Activated T-helper 17 cell treated with anti-CD3 and anti-CD28 coated beads, Interleukin-2, amount 50 U/mL, for 72 hours (primary cell): ENCODE measurements at places on chromosomes 3 and 15.

- H3K27ac ChIP-seq = no peak overlapping the region
- no peak for ATAC-seq
- H3K4me3 ChIP-seq = no peak overlapping the region
- H3K27me3 ChIP-seq = peaks cover 39% of the 10 kb centered on the region
Measured at GRCh38 chr3:64685800-64686445, 1.9 kb downstream of the ADAMTS9 start.

GRCh38 chr3:16935781-16936180, 51.0 kb downstream of the PLCL2 start:
- H3K4me3 ChIP-seq = peak overlapping the region; percentile 52
- peaks cover 35% of the 10 kb centered on the region for H3K4me1 ChIP-seq
- no peaks in the 10 kb centered on the region for H3K27me3 ChIP-seq
- peak overlapping the region; percentile 77 for H3K27ac ChIP-seq
- ATAC-seq = no peak

GRCh38 chr3:41640076-41640475, 321.8 kb downstream of the ULK4 start:
- H3K27ac ChIP-seq = no peak overlapping the region
- no peaks in the 10 kb centered on the region for H3K27me3 ChIP-seq
- no peak for ATAC-seq
- no peak overlapping the region for H3K4me3 ChIP-seq
- no peaks in the 10 kb centered on the region for H3K4me1 ChIP-seq

- no peak overlapping the region for H3K27ac ChIP-seq
- ATAC-seq = no peak
Measured at GRCh38 chr3:190012314-190012782, 108.3 kb downstream of the P3H2 start.

DNA sequence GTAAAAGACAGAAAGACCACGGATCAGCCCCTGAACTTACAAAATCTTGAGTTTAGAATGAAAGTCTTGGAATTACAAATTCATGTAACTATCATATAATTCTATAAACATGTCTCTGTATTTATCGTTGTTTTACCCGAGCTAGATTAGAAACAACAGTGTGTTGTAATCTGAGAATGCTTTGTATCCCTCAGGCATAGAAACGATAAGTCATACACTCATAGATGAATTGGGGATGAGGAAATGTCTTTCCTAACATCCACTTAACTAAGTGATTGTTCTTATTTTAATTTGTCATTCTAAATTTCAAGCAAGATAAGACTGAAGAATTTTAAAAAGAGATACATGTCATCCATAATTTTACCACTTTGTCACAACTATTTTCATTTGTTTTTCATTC, 165.3 kb downstream of the RYR3 start:
- no peak overlapping the region for H3K4me3 ChIP-seq
- H3K4me1 ChIP-seq = no peaks in the 10 kb centered on the region
- no peaks in the 10 kb centered on the region for H3K36me3 ChIP-seq
- peaks cover 9% of the 10 kb centered on the region for H3K27me3 ChIP-seq
- H3K27ac ChIP-seq = no peak overlapping the region

- H3K36me3 ChIP-seq = peaks cover 98% of the 10 kb centered on the region
- no peaks in the 10 kb centered on the region for H3K4me1 ChIP-seq
- no peak overlapping the region for H3K4me3 ChIP-seq
- no peak overlapping the region for H3K27ac ChIP-seq
- H3K27me3 ChIP-seq = no peaks in the 10 kb centered on the region
Measured at GRCh38 chr3:183082355-183082915, 16.9 kb downstream of the MCCC1 start.

- no peaks in the 10 kb centered on the region for H3K27me3 ChIP-seq
- no peak overlapping the region for H3K27ac ChIP-seq
- peaks cover 61% of the 10 kb centered on the region for H3K36me3 ChIP-seq
- no peak for ATAC-seq
- H3K4me3 ChIP-seq = peak overlapping the region; percentile 2
Measured at GRCh38 chr15:79960502-79961212, 10.3 kb downstream of the BCL2A1 start.

GRCh38 chr3:148990236-148990635, 1.1 kb upstream of the GYG1 start:
- H3K4me3 ChIP-seq = peak overlapping the region; percentile 81
- H3K27ac ChIP-seq = peak overlapping the region; percentile 87
- H3K36me3 ChIP-seq = peaks cover 7% of the 10 kb centered on the region
- no peaks in the 10 kb centered on the region for H3K27me3 ChIP-seq
